ENCODE measurements at places on chromosomes 13 and 19. TPM values are rescaled to one million over a fixed set of nuclear protein-coding genes. Genes with fewer than 3 reads are reported as not detected.

The RPS28 gene
- polyA plus RNA-seq: 2,281 TPM

The ZNF234 gene
- 7.0 TPM for polyA plus RNA-seq

The TLE5 gene
- 349 TPM for polyA plus RNA-seq

The RPS19 gene
- 6,293 TPM for polyA plus RNA-seq

The CLEC4G gene
- 1.9 TPM for polyA plus RNA-seq

The EPS8L1 gene
- not detected for polyA plus RNA-seq

The WTIP gene
- polyA plus RNA-seq: not detected

The MRPL57 gene
- 33.3 TPM for polyA plus RNA-seq

The ATP5F1D gene
- 132 TPM for polyA plus RNA-seq

The ADPRHL1 gene
- 0.75 TPM for polyA plus RNA-seq

The IFNL1 gene
- not detected for polyA plus RNA-seq

- DNase-seq: no peak
Measured at GRCh38 chr13:111115965-111116521, 933 bp downstream of the ARHGEF7 start.

- no peak for DNase-seq
Measured at GRCh38 chr19:23071147-23071511, 45.7 kb upstream of the ZNF730 start.

GRCh38 chr13:106212386-106213010 is 323.0 kb downstream of the EFNB2 start:
- no peak for DNase-seq

GRCh38 chr19:30498707-30499106 is 126.5 kb downstream of the ZNF536 start:
- no peak for DNase-seq

GRCh38 chr13:33206425-33206824 is 79.1 kb downstream of the STARD13 start:
- DNase-seq: no peak

DNA sequence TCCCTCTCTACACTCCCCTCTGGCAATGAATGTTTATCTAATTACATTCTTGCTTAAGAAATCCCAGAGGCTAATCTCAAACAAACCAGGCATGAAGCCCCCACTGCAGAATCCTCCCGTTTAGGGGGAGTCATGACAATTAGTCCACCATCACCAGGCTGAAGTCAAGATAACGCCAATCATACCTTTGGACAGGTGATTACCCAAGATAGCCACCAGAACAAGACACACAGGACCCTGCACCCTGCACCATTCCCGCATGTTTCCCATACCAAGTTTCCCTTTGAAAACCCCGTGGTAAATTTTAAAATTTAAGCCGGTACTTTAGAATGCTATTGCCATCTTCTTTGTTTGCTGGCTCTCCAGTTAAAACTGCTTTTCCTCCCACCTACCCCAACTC is 64.8 kb upstream of the XPO4 start:
- DNase-seq: no peak

GRCh38 chr13:108958013-108958376 is 328.6 kb downstream of the MYO16 start:
- no peak for DNase-seq

DNA sequence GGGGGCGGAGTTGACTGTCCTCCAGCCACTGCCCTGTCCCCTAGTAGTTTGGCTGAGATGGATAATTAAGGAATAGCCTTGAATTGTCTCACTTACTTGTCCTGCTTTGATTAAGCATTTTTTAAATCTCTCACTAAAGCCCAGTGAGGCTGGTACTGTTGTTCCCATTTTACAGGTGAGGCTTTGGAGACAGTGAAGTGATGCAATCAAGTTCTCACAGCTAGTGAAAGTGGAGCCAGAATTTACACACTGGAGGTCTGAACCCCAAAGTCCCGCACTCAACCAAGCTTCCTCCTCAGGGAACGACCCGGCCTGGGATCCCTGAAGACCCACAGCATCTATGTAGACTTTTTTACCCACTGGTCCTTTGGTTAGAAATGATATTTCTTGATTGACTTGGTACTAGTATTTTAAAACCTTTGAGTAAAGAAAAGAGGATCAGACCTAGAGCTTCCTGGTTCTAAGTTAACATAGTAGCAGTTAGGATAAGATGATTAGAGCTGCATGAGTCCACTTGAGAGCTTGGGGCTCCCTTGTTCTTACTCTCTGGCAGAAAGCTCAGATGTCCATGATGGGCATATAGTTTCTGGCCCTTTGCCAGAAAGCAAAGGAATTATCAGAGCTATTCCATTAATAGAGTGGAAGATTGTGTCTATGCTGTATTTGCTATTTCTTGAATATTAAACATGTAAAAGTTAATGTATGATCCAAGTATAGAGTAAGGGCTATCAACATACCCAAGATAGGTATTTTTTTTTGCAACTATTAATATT is 154.3 kb downstream of the LMO7 start:
- no peak for DNase-seq

- no peak for DNase-seq
Measured at GRCh38 chr19:5395556-5395955, 54.9 kb upstream of the PTPRS start.

DNA sequence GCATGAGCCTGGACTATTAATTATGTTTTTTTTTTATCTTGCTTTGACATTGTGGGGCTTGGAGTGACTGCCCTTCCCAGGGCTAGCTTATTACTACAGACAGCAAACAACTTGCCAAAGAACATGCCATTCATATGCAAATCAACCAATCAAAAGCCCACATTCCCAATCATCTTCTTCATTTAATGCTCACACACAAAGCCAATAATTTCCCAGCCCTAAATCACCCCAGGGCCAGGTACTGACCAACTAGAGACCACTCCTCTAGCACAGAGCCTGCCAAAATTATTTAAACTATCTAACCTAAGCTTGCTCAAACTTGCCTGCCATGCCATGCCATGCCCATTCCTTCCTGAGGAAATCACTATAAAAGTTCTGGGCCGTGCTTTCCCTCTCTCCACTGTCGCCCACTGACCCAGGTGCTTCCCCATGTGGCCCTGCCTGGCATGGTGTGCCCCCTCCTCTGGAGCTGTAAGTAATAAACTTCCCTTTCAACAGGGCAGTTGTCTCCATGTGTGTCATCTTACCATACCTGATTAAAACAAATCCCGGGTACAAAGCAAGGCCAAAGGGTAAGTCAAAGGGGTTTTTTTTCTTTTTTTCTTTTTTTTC is 15.7 kb downstream of the PBX4 start:
- no peak for DNase-seq

- DNase-seq: no peak
Measured at GRCh38 chr19:7861619-7862412, 12.4 kb downstream of the PRR36 start.

DNA sequence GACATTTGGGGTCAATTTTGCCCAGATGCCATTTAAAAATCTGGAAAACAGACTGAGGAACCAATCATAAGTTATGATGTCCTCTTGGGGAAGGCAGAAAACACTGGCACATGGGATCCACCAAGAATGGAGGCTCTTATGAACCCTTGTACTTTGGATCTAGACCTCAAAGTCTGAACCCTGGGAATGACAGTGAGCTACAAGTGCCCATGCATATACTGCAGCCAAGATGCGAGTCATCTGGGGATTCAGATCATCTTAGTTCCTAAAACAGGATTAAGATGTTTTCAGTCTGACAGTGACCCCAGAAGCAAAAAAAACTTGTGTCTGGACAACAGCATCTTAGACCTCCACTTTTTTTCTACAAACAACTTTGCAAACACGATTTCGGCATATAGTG is 100.2 kb upstream of the SIAH3 start:
- DNase-seq: no peak

GRCh38 chr19:15404097-15404779 is 14.6 kb downstream of the AKAP8L start:
- no peak for DNase-seq

DNA sequence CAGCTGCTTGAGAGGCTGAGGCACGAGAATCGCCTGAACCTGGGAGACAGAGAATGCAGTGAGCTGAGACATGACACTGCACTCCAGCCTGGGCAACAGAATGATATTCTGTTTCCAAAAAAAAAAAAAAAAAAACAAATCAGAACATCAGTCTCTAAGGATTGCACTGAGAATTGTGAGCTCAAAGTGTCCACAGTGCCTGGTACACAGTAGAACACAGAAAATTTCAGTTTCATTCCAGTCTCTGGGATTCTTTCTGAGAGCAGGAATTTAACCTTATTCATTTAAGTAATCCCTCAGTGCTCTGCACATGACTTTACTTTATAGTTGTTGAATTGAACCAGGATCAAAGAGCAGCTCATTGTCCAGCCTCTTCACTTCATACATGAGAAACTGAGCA is 25.9 kb upstream of the GATAD2A start:
- no peak for DNase-seq

- no peak for DNase-seq
Measured at GRCh38 chr13:39144941-39145533, 106.8 kb downstream of the NHLRC3 start.

GRCh38 chr13:51999510-51999911 is 11.7 kb downstream of the ATP7B start:
- DNase-seq: no peak

DNA sequence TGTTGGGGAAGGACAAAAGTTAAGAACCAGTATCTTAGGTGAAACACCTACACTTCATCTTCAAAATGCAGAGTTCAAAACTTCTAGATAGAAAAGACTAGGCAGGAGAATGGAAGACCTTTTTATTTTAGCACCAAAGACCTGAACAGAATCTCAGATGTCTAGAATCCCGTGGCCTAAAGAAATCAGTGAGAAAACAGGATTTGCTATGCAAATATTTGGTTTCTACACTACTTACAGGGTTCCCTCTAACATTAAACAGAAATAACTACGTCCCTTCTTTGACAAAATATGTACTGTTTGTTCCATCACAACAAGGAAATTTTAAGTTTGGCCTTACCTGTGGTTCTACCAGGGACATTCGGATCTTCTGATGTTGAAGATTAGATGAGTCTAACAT is 21.5 kb downstream of the DIS3 start:
- no peak for DNase-seq

GRCh38 chr13:113533161-113533840 is 42.8 kb upstream of the DCUN1D2 start:
- DNase-seq: no peak

- DNase-seq: no peak
Measured at GRCh38 chr13:39419876-39420275, 183.1 kb downstream of the LHFPL6 start.

- DNase-seq: no peak
Measured at GRCh38 chr19:32124585-32124984, 220.8 kb upstream of the ZNF507 start.

GRCh38 chr13:96238241-96238640 is 148.3 kb downstream of the HS6ST3 start:
- no peak for DNase-seq

DNA sequence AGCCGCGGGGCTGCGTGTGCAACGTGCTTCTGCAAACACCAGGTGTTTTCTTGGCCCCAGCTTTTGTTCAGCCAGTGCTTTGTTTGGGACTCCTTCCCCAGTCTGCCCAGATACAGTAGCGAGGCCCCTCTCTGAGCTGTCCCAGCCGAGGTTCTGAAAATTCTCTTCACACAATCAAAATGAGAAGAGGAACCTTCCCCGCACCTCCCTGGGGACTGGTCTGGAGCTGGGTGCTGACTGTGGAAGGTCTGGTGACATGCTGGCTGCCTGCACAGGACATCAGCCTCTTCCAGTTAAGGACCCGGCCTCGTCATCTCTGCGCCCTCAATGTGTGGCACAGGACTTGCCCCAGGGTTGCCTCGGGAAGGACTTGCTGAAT is 4.2 kb downstream of the ATP4A start:
- peak; percentile 11 for DNase-seq
